Caki2 (cell line): ENCODE measurements at places on chromosomes 13 and 19.
A peak's percentile ranks its signal among the peaks of the same experiment; 100 is the strongest.

DNA sequence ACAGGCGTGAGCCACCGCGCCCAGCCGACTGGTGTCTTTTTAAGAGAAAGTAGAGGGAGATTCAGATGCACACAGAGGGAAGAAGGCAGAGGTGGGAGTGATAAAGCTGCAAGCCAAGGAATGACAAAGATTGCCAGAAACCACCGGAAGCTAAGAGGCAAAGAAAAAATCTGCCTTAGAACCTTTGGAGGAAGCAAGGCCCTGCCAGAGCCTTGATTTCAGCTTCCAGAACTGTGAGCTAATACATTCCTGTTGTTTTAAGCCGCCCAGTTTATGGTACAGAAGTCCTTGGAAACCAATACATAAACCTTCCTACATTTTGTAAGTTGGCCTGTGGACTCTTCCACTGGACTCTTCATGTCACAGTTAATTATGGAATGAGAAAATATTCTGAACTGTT, 71.7 kb upstream of the SOX21 start:
- DNase-seq = no peak

DNA sequence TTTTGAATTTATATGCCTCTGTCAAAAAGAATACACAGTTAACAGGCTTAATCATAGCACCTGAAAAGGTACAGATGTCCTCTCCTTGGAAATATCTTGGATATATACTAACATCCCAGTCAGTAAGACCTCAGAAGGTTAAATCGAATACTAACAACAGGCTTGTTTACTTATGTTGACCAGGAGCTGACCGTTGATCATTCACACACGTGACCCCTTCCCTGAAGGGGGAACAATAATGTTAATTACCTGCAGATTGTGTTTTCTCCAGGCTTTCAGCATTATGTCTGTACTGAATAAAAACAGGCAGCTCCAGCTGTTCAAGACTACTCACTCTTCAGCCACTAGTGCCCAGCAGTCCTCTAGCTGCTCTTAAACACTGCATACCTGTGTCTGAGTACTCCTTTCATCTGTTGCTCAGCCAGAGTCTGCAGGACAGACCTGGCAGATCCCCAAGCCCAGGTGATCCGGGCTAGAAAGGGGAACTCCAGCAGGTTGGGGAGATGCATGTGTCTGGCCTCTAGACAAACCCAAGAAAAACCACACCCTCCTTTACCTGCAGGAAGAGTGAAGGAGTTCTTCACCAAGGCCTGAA, 163.9 kb downstream of the RNF17 start:
- DNase-seq = no peak

- no peak for DNase-seq
Measured at GRCh38 chr13:20960663-20961309, 58.2 kb upstream of the XPO4 start.

DNA sequence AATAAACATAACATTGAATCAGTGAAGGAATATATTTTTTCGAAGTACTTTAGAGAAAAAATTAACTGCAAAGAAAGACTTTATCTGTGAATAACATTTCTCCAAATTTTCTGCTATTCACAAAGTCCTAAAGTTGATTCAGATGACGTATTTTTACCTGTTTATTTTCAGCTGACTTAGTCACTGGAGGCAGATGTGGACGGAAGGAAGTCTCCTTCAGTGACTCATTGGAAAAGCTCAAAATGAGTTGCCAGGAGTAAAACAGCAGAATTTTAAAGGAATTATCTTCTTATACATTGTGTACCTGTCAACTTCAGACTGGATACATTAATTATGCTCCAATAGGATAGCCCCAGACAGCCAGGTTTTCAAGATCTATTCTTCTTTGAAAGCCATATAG, 679.3 kb upstream of the GPC6 start:
- DNase-seq = no peak

GRCh38 chr13:20190076-20190475, 2.7 kb downstream of the GJB2 start:
- no peak for DNase-seq

DNA sequence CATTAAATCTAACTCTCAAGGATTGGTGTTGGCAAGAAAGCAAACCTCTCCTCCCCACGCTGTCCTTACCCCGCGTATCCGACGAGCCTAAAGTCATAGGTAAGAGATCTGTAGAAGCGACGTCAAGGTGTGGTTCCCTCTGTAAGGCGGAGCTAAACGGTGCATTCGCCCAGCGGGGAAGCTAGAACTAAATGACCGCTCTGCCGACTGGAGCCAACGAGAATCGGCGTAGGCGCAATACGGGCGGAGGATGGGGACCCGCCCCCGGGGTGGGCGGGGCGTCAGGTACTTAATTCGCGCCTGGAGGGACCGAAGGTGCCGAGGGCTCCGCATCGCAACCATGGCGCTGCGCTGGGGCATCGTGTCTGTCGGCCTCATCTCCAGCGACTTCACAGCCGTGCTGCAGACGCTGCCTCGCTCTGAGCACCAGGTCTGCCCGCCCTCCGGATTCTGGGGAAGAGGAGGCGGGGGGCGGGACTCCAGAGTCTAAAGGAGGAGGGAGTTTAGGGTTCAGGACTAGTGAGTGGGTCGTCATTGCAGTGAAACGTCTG, at the start of gene DHDH:
Gene DHDH (plus strand): TSS at position 318 of the 551 bp plus-strand sequence. CDS start 23 bp downstream, at position 341.
- peak; percentile 84 for DNase-seq

- peak; percentile 82 for DNase-seq
Measured at GRCh38 chr19:49149652-49150105, 5.5 kb downstream of the HRC start.

GRCh38 chr13:104466016-104466415, 1399.8 kb upstream of the SLC10A2 start:
- no peak for DNase-seq

GRCh38 chr19:53019684-53020083, 6.0 kb downstream of the ERVV-1 start:
- no peak for DNase-seq

- DNase-seq = no peak
Measured at GRCh38 chr13:40082639-40083038, 427.2 kb downstream of the COG6 start.

DNA sequence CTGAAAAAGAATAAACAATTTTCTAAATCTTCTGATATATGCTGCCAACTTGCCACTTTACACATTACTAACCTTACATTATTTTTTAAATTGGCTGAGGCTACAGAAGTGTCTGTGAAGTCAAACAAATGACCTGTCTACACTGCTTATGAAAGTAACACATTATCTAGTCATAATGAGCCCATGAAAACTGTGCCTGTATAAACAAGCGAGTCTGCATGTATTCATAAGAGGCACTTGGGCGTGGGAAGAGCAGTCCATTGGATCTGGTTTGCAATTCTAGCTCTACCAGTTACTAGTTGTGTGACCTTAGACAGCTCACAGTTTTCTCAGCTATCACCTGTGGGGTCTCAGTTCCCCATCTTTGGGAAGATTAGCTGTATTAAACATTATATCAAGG, 3.1 kb downstream of the VPS36 start:
- no peak for DNase-seq

DNA sequence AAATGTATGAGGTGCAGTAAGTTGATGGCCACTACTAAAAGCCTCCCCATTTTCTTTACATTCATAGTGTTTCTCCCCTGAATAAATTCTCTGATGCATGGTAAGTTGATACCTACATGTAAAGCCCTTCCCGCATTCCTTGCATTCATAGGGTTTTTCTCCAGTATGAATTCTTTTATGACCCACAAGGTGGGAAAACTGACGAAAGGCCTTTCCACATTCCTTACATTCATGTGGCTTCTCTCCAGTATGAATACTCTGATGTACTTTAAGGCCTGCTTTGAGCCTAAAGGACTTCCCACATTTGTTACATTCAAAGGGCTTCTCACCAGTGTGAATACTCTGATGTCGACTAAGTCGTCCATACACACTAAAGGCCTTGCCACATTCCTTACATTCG, 20.5 kb downstream of the ZNF607 start:
- DNase-seq = no peak

GRCh38 chr13:99587893-99588606, 86.8 kb downstream of the TM9SF2 start:
- DNase-seq = no peak

- no peak for DNase-seq
Measured at GRCh38 chr19:4393947-4394590, 6.3 kb downstream of the SH3GL1 start.

DNA sequence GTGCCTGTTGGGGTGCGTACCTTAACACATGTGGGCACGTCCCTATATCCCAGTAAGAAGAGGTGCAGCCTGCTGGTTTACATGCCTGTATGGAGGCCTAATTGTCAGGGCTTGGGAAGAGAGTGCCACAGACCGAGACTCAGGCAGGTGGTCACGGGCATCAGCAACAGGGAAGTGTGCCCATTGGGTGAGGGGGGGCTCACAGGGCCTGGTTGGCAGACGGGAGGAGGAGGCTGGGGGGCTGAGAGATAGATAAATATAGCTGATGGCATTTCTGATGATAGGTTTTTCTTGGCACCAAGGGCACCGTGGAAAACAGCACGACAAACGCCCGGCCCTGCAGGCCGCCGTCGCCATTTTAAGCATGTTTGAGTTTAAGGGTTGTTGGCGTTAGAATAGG, 37.6 kb downstream of the NFIX start:
- DNase-seq = no peak

GRCh38 chr19:42176649-42176989, 40.9 kb downstream of the DEDD2 start:
- no peak for DNase-seq

DNA sequence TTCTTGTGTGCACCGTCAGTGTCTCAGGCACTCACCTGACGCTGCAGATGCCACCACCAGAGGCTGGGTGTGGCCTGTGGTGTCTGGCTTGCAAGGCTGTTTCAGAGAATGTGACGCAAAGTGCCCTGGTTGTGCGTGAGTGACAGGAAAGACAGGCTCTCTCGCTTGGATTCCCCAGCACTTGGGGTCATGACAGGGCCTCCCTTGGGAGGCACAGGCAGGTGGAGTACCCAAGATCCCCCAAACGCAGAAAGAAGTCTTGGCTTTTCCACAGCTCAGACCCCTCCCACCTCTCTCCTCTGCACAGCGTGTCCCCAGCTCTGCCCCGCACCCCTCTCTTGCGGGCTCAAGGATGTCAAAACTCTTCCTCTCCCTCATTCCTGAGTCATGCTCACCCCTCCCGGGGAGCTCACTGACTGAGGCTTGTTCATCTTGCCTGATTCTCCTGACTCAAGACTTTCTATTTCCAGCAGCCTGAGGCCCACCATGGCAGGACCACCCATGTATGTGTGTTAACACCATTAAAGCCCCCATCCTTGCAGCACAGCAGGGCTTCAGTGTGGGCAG, 21.0 kb downstream of the DHX34 start:
- no peak for DNase-seq

GRCh38 chr13:22451327-22451741, 729.4 kb upstream of the SGCG start:
- DNase-seq = no peak

- peak; percentile 23 for DNase-seq
Measured at GRCh38 chr19:41795031-41795461, 1.3 kb upstream of the CEACAM3 start.

DNA sequence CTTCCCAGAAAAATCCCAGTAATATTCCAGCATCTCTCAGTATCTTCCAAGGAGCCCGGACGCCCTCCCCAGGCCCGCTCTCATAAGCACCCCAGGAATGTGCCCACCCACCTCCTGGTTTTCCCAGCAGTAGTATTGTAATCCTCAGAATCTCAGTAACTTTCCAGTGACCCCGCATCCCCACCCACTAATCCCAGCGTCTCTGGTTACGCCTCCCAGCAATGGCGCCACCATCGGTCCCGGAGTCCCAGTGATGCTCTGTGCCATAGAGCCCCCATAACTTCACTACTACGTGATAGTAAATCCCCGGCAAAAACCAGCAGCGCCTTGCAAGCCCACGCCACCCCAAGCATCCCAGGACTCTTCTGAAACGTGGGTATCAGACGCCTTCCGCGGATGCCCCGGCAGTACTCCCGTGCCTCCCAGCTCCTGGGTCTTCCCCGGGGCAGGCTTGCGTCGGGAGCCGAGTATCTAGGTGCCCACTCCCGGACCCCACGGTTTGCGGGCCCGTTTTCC, 928 bp upstream of the PNPLA6 start:
- DNase-seq = peak; percentile 61

DNA sequence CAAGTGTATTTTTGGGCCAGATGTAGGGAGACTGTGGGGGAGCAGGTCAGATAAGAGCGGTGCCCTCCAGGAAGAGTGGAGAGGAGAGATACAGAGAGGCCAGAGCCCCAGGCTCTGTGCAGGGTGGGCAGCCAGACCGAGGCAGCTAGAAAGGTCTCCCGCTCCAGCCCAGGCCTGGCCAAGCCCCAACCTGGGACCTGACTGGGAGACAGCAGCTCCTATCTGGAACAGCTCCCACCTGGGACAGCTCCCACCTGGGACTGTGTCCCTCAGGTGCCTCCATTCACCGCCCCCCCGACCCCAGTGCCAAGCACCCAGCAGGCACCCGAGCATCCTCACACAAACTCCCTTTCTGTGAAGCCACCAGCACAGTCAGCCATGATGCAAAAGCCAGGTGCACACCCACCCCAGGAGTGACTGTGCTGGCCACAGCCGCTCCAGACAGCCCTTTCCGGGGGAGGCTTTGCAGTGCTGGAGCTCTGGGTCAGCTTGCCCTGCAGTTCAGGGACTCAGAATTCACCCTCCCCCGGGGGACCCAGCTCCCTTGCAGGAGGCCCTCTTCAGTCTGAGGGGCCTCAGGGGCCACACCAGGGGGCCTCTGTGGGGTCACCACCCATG, 2.1 kb upstream of the GRTP1 start:
- DNase-seq = no peak

DNA sequence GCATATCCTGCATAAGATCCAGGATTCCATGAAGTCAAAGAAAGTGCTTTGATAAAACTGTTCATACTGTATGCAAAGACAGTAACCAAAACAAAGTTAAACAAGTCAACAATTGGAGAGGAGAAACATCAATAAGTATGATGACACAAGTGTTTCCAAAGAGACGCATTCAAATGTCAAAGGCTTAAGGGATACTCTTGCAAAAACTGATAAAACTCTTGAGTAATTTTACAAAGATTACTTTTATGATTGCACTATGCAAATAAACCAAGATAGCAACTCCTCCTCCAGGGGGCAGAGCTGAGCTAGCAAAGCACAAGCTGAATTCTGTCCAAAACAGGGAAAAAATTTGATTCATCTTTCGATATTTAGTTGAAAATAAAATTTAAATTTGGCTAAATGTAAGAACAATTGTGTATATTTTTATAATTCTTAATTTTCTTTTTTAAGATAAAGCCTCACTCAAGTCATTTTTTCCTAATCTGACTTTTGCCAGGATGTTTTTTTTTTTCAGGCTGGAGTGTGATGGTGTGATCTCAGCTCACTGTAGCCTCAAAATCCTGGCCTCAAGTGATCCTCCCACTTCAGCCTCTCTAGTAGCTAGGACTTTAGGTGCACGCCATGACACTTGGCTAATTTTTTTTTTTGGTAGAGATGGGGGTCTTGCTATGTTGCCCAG, 84.0 kb downstream of the MZT1 start:
- DNase-seq = no peak
